T-helper 2 cell (primary cell): ENCODE measurements at places on chromosomes 7 and 10.

GRCh38 chr10:101580486-101581399 is 7.3 kb downstream of the POLL start:
- DNase-seq: no peak

DNA sequence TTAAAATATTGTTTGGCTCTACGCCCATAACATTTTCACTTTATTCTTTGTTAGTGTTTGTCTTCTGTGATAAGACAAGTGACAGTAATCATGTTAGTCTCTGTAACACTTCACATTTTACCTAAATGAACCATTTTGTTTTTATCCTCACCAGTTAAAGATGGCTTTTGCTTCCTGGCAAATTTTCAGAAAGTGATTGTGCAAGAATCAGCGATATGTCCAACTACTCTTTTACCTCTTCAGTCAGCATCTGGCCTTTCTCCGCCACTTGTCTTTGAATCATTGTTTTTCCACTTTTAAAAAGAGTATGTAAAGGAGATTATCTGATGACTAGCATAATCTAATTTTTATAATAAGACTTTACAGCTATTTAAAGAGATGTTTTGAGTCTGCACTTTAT is 3.5 kb downstream of the DGKB start:
- DNase-seq: no peak

- no peak for DNase-seq
Observed at GRCh38 chr7:87128861-87129267, 23.4 kb upstream of the DMTF1 start.

DNA sequence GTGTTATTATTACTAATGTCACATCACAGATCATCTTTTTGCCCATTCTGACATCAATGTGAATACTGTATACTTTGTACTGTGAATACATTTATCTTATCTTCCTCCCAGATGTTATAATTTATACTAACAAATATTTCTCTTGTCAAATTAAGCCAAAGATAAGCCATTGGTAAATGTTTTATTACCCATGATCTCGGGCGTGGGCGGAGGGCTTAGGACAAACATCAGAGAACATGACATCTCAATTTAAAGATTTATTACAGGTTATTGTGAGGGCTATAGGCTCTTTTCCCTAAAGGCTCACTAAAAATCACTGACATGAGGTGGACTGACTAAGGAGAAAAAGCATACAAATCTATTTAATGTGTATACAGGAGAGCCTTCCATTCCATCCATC is 58.2 kb upstream of the DGKB start:
- DNase-seq: no peak

DNA sequence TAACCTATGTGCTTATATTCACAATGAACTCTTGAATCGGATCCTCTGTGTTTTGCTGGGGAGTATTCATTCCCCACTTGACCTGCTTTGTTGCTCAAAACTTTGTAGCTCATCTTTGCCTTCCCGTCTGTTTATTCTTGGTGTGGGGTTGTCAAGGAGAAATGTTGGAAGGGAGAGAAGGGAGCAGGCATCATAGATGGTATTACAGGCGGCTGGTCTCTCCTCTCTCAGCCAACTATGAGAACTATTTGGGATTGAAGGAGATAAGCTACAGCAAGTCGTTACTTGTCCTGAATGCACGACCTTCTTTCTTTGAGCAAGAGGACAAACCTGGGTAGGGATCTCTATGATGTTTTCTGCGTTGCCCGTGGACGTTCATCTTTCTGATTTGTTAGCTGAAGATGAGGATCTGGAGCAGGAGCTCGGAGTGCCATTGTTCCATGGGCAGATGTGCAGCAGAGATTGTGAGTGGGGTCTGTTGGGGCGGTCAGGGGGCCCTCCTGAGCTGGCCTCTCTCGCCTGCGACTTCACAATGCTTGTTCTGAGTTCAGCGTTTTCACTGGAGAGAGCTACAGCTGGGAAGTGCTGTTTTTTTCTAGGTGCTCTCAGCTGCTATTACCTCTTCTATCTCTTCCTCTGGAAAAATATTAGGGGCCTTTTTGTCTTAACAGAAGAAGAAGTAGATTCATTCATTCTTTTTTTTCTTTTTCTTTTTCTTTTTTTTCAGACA is 126.9 kb upstream of the KLF6 start:
- DNase-seq: no peak

- DNase-seq: no peak
Observed at GRCh38 chr10:111076682-111077478, at the start of gene ADRA2A. TSS of gene ADRA2A (plus strand) at chr10:111077029. CDS start at chr10:111077997, 968 bp downstream.

DNA sequence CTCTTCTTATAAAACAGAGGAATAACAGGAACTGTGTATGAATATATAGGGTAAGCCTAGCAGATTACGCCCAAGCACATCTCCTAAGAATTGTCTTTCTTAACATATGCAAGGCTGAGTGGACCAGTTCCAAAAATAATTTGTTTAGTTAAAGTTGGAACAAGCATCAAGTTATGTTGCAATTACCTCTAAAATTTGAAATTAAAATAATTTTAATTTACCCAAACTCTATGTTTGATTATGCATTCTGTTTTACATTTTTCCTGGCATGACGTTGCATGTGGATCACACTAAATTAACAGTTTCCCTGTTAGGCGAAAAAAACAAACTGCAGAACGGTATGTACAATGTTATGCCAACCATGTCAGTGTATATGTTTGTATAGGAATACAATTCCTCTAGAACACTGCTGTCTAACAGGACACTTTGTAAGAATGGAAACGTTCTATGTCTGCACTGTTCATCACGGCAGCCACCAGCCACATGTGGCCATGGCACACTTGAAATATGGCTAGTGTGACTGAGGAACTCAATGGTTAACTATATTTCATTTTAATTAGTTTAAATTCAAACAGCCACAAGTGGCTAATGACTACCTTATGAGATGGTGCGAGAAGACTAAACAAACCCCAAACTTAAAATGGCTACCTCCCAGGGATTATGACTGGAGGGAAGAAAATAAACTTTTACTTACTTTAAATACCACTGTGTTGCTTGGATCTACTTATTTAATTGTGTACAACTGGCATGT is 281.1 kb upstream of the KLF14 start:
- DNase-seq: no peak

GRCh38 chr10:51800121-51800520 is 100.7 kb upstream of the CSTF2T start:
- DNase-seq: no peak

DNA sequence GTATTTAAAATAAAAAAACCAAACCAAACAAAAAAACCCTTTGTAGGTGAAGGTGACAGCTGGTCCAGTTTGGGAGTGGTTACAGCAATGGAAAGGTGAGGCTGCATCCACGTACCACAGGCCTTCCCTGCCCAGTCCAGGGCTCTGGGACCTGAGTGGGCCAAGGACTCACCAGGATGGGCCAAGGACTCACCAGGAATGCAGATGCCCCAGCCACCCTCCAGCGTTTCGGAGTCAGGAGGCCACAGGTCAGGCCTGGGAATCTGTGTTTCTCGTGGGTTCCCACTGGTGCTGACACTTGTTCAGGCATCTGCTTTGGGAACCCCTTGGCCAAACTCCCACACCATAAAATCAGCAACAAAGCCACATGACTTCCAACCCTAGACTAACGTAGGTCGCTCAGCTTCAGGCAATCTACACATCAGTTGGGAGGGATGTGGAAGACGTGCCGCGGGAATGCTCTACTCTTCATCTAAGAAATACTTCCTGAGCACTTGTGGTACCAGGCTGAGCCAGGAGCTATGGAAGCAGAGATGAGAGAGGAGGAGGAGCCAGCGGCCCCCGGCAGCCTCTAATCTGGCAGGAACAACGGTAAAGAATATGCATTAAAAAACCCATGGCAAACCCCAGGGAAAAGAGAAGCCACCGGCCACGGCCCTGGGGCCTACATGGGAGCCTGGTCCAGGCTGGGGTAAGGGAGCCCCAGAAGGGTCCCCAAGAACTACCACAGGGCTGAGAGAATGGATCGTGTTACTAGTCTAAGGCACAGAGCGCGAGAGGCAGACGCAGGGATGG is 473.4 kb downstream of the PTPRN2 start:
- no peak for DNase-seq

DNA sequence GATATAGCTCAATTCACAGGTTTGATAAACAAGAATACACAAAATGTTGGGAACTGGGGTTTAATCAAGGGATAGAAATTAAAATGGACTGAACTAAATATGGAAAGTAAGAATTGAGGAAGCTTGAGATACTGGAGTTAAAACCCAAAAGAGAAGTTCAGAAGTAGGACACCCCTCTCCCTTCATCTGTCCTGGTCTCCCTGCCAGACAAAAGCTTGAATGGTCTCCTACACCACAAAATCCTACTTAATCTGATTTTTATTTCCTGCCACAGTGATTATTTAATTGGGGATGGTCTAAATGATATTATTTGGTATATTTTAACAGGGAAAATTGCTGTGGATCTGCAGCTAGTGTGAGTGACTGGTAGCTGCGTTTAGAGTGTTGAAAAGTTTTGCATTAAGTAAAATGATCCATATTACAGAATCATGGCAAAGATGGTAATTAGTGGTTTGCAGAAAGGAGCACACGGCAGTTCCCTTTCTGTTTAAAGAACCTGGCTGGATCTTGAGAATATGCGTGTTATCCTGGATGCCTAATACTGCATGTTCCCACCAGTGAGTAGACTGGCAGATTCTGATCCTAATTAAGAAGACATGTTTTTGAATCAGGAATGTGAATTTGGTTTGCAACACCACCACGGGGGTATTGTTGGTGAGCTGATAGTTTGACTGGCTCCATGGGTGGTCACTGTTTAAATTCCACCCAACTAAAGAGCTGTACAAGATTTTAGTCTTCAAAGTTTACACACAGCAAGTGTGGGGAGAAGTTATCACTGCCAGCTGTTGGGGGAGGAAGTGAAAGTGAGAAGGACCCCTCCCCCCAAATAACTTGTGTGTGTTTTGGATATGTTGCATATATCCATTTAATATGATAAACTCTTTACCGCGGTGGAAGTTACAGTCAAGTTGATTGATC is 5.5 kb downstream of the RBM20 start:
- DNase-seq: no peak

- DNase-seq: no peak
Observed at GRCh38 chr7:44985033-44985695, 6.3 kb upstream of the MYO1G start.

DNA sequence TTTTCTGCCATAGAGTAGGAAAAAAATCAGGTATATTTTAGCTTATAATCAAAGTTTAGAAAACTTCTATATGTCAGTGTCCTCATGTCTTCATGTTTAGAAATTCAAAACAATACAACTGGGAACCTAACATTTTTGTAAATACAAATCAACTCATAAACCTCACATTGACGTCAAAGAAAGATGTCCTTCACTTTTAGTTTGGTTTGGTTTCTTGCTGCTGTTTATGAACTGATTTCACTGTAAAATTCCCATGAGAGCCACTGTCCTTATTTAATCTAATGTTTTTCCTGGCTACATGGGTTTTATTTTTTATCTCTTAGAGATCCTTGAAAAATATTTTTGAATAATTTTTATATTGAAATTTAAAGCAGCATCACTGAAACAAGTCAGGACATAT is 208.4 kb downstream of the DYNC1I1 start:
- DNase-seq: no peak

DNA sequence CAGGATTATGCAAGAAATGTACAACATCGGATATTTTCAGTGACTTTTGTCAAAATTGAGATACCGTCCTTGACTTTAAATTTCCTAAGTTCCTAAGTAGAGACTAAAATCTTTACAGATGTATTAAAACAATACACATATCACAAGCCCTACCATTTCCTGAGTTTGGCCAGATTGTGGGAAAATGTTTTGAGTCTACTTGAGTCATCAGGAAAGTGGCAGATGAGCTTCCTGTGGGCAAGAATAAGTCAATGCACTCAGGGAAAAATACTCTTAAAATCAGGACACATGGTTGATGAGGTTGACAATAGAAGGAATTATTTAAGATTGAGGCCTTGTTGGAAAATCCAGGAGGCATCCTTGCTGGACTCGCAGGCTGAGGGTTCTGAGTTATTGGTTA is 162.5 kb downstream of the SNX10 start:
- no peak for DNase-seq

DNA sequence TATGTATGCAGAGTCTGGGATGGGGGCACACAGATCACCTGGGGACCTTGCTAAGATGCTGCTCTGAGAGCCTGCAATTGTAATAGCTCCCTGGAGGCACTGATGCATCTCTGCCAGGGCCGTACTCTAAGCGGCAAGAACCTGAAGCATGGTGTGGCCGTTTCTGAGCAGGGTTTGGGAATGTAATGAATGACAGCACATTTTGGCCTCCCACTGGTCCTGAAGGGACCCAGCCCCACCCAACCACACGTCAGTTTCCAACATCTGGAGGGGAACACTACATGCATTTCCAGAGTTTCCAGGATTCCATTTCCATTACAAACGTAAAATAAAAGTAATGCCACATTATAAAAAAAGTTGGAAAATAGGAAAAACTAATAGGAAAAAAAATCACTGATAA is 14.0 kb downstream of the ZCCHC24 start:
- DNase-seq: no peak

- no peak for DNase-seq
Observed at GRCh38 chr10:133055470-133055869, 32.3 kb upstream of the ADGRA1 start.

DNA sequence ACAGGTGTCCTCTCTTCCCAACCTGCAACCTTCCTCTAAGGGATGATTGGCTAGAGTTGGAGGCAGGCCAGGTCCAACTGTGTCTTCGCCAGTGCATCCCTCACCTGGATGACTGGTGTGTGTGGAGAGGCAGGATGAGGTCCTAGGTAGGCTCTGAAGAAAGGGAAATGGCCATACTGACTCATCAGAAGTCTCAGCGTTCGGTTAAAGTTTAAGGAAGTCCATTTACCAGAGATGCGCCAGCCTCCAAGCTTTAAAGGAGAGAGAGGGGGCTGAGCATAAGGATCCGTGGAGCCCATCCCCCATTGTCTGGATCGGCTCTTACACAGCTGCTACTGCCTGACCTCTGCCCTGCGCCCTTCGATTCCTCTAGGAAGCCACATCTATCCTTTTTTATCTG is 4.4 kb downstream of the KEL start:
- DNase-seq: no peak

DNA sequence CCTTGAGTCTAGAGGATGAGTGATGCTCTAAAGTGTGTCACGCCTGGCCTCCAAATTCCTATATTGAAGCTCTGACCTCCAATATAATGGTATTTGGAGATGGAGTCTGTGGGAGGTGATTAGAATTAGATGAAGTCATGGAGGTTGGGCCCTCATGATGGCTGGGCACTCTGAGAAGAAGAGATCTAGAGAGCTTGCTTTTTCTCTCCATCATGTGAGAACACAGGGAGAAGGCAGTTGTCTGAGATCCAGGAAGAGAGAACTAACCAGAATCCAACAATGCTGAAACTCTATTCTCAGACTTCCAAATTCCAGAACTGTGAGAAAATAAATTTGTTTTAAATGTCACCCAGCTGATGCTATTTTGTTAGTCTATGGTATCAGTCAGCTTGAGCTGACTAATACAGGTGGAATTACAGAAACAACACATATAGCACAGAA is 15.1 kb downstream of the RNF216 start:
- DNase-seq: no peak

DNA sequence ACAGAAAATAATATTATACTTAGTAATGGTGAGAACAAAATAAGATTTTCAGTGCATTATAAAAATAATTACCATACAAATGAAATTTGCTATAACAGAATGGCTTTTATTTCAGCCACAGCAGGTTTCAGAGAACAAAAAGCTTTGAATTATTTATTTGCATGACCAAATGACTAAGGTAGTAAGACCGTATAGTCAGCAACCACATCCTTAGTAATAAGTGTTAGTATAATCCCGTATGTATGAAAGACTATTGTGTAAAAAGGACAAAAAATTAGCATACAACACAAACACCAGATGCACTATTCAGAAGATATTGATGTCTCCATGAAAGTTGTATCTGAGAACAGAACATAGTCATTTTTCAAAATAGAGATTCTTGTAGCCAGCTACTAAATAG is 12.2 kb downstream of the PDZD8 start:
- no peak for DNase-seq

GRCh38 chr10:88565072-88565471 is 18.0 kb downstream of the RNLS start:
- DNase-seq: no peak
